CD4-positive, CD25-positive, alpha-beta regulatory T cell (primary cell): ENCODE measurements at places on chromosomes 5 and 9. TPM values are rescaled to one million over a fixed set of nuclear protein-coding genes. Genes with fewer than 3 reads are reported as not detected.

GRCh38 chr9:124477211-124477647 is 27.0 kb downstream of the ADGRD2 start:
- no peaks in the 10 kb centered on the region for H3K27me3 ChIP-seq
- H3K36me3 ChIP-seq: no peaks in the 10 kb centered on the region
- H3K4me1 ChIP-seq: peaks cover 4% of the 10 kb centered on the region

The ARHGEF39 gene
- 0.44 TPM for polyA plus RNA-seq

- H3K4me3 ChIP-seq: no peak overlapping the region
- no peak overlapping the region for H3K27ac ChIP-seq
- no peaks in the 10 kb centered on the region for H3K27me3 ChIP-seq
- no peak for DNase-seq
- H3K36me3 ChIP-seq: no peaks in the 10 kb centered on the region
- no peaks in the 10 kb centered on the region for H3K4me1 ChIP-seq
Observed at GRCh38 chr5:54156577-54156976, 153.8 kb downstream of the ARL15 start.

DNA sequence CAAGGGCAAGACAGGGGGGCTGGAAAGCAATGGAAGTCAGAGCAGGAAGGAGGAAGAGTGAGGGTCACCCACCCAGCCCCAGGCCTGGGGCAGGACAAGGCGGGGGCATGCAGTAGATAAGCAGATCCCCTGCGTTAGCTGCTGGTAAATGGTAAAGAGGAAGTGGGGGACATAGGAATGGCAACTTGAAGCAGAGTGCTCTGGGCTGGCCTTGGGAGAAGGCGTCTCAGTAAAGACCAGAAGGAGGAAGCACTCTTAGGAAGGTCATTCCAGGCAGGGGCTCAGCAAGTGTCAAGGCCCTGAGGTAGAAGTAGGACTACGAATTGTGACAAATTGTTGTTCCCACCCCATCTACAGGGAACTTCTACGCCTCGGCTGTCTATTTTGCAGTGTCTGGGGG is 15.1 kb downstream of the TCOF1 start:
- H3K36me3 ChIP-seq: peaks cover 94% of the 10 kb centered on the region
- no peak overlapping the region for H3K4me3 ChIP-seq
- H3K27me3 ChIP-seq: no peaks in the 10 kb centered on the region
- no peaks in the 10 kb centered on the region for H3K4me1 ChIP-seq

- H3K4me1 ChIP-seq: peaks cover 3% of the 10 kb centered on the region
- no peak overlapping the region for H3K4me3 ChIP-seq
- no peaks in the 10 kb centered on the region for H3K36me3 ChIP-seq
Observed at GRCh38 chr9:20200581-20200980, 411.7 kb upstream of the SLC24A2 start.

DNA sequence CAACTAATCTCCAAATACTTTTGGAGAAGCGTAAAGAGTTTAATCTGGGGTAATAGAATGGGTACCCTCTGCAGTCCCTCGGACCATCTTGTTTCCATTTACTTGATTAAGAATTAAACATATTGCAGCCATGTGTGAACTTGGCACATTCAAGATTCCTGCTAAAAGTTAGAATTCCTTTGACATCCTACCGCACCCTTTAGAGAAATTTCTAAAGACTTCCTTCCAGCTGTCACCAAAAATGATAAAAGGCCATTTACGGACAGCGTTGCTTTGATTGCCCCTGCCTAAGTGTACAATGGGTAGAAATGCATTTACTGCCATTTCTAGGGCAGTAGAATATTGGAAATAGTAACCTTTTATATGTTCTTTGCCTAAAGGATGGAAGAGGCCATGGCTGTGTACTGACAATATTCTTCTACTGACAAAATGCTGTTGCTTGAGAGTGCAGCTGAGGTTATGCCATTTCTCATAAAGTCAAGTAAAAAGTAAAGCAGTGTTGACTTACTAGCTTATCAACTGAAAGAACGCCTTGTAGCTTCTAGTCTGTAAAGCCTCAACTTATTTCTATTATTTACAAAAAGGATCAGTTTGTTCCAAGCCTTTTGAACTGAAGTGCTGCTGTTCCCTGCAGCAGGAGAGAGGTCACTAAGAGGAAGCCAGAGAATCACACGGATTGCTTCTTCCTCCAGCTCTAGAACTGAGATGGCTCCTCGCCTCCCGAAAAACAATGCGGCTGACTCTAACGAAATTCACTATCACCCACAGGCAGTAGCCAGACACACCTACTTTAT is 139.8 kb upstream of the BASP1 start:
- H3K4me1 ChIP-seq: no peaks in the 10 kb centered on the region
- H3K36me3 ChIP-seq: no peaks in the 10 kb centered on the region
- no peaks in the 10 kb centered on the region for H3K27me3 ChIP-seq

The SPATA31C1 gene
- polyA plus RNA-seq: not detected

- no peaks in the 10 kb centered on the region for H3K36me3 ChIP-seq
- H3K4me1 ChIP-seq: peaks cover 19% of the 10 kb centered on the region
- H3K4me3 ChIP-seq: no peak overlapping the region
- DNase-seq: no peak
- H3K27me3 ChIP-seq: no peaks in the 10 kb centered on the region
Observed at GRCh38 chr9:99027443-99027842, 77.5 kb upstream of the TGFBR1 start.

DNA sequence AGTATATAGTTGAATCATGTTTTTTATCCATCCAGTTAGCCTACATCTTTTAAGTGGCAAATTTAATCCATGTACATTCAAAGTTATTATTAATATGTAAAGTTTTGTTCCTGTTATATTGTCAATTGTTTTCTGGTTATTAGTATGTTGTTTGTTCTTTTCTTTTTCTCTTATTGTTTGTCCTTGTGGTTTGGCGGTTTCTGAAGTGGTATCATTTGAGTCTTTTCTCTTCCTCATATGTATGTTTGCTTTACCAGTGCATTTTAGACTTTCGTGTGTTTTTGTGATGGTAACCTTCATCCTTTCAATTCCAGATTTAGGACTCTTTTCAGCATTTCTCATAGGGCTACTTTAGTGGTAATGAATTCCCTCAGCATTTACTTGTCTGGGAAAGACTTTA is 130.4 kb upstream of the RFX3 start:
- no peak overlapping the region for H3K4me3 ChIP-seq
- no peaks in the 10 kb centered on the region for H3K4me1 ChIP-seq
- no peaks in the 10 kb centered on the region for H3K27me3 ChIP-seq
- DNase-seq: no peak

GRCh38 chr5:14513266-14513665 is 68.3 kb upstream of the OTULINL start:
- H3K36me3 ChIP-seq: no peaks in the 10 kb centered on the region
- H3K27ac ChIP-seq: no peak overlapping the region
- H3K4me3 ChIP-seq: no peak overlapping the region
- H3K27me3 ChIP-seq: no peaks in the 10 kb centered on the region
- no peaks in the 10 kb centered on the region for H3K4me1 ChIP-seq
- no peak for DNase-seq

The APBA1 gene
- polyA plus RNA-seq: not detected

- H3K36me3 ChIP-seq: no peaks in the 10 kb centered on the region
- DNase-seq: no peak
- no peaks in the 10 kb centered on the region for H3K4me1 ChIP-seq
- H3K4me3 ChIP-seq: no peak overlapping the region
Observed at GRCh38 chr5:136058039-136058971, 29.5 kb downstream of the TGFBI start.

DNA sequence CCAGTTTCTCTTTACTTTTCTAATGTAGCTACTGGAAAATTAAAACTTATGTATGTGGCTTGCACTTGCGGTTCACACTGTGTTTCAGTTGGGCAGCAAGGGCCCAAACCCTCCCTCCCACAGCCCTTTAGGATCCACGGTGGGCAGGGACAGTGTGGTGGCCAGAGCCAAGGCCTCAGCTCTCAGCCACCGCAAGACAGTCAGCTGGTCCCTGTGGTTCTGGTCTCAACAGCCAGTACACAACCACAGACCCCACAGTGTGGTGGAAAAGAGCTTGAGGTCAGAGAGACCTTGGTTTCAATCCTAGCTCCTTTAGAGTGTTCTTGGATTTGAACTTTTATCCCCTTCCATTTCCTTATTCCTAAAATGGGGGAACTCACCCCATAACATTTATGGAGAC is 153.0 kb upstream of the SMIM23 start:
- DNase-seq: no peak
- no peaks in the 10 kb centered on the region for H3K36me3 ChIP-seq
- H3K27me3 ChIP-seq: peaks cover 4% of the 10 kb centered on the region
- no peak overlapping the region for H3K4me3 ChIP-seq

- no peaks in the 10 kb centered on the region for H3K36me3 ChIP-seq
- H3K27ac ChIP-seq: no peak overlapping the region
- DNase-seq: no peak
- no peaks in the 10 kb centered on the region for H3K4me1 ChIP-seq
- H3K27me3 ChIP-seq: peaks cover 2% of the 10 kb centered on the region
Observed at GRCh38 chr5:74919487-74919886, 53.3 kb upstream of the FAM169A start.

- no peaks in the 10 kb centered on the region for H3K27me3 ChIP-seq
- peaks cover 11% of the 10 kb centered on the region for H3K4me1 ChIP-seq
- peak overlapping the region; percentile 57 for H3K4me3 ChIP-seq
Observed at GRCh38 chr5:54717870-54718269, 200.3 kb downstream of the SNX18 start.

The CCDC192 gene
- 0.37 TPM for polyA plus RNA-seq

- no peak overlapping the region for H3K4me3 ChIP-seq
- H3K36me3 ChIP-seq: no peaks in the 10 kb centered on the region
- no peaks in the 10 kb centered on the region for H3K4me1 ChIP-seq
- H3K27ac ChIP-seq: no peak overlapping the region
- H3K27me3 ChIP-seq: no peaks in the 10 kb centered on the region
Observed at GRCh38 chr5:1762883-1763547, 36.6 kb downstream of the MRPL36 start.

GRCh38 chr9:93081931-93082330 is 14.1 kb upstream of the CARD19 start:
- peak overlapping the region; percentile 5 for H3K27ac ChIP-seq
- no peak for DNase-seq
- H3K4me1 ChIP-seq: peaks cover 20% of the 10 kb centered on the region

The IPPK gene
- polyA plus RNA-seq: 5.5 TPM

DNA sequence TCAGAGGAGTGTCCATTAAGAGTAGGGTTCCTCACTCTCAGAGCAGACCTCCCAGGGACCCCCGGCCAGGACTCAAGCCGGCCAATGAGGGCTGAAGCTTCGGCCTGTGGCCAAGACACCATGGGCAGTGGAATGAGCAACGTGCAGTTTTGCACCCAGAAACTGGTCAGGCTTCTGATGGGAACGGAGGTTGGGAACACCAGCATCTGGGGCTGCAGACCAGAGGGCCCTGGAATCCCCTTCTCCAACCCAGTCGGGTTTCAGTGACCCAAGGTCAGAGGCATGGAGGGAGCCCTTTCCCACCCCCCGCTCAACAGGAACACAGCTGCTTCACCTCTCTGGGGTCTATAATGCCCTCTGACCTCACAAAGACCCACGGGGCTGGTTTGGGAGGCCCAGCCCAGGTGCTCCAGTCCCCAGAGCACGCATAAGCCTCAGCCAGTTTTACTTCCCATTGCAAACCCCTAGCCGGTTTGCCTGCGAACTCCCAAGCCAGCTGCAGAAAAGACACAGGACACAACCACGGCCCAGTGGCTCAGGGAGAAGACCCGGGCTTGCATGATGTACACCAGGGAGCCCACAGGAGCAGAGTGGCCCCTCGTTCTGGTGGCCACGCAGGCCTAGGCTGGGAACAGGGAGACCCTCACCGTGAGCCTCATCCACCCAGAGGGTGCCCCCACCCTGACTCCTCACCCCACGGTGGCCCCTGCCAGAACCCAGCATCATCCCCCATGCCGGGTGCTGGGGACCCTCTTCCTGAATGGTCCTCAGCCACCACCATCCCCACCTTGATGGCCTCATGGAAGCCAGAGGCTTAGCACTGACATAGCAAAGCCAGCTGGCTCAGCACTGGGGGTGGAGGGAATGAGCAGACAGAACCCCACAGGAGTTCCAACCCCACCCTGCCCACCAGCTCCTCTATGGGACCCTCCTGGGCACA is 30.6 kb downstream of the VAV2 start:
- no peak overlapping the region for H3K4me3 ChIP-seq
- no peak overlapping the region for H3K27ac ChIP-seq
- no peaks in the 10 kb centered on the region for H3K36me3 ChIP-seq
- no peaks in the 10 kb centered on the region for H3K27me3 ChIP-seq
- DNase-seq: no peak

The IFNA13 gene
- not detected for polyA plus RNA-seq

GRCh38 chr9:129726322-129727160 is 26.3 kb downstream of the PTGES start:
- no peak overlapping the region for H3K4me3 ChIP-seq
- peaks cover 3% of the 10 kb centered on the region for H3K4me1 ChIP-seq
- H3K36me3 ChIP-seq: no peaks in the 10 kb centered on the region
- no peak overlapping the region for H3K27ac ChIP-seq
- H3K27me3 ChIP-seq: no peaks in the 10 kb centered on the region

The SPATA31E1 gene
- polyA plus RNA-seq: not detected
